ENCODE measurements at places on chromosomes 12 and 14. TPM values are rescaled to one million over a fixed set of nuclear protein-coding genes. Genes with fewer than 3 reads are reported as not detected.
A peak's percentile ranks its signal among the peaks of the same experiment; 100 is the strongest.

The CLEC4C gene
- not detected for polyA plus RNA-seq

The LAG3 gene
- polyA plus RNA-seq = 0.29 TPM

DNA sequence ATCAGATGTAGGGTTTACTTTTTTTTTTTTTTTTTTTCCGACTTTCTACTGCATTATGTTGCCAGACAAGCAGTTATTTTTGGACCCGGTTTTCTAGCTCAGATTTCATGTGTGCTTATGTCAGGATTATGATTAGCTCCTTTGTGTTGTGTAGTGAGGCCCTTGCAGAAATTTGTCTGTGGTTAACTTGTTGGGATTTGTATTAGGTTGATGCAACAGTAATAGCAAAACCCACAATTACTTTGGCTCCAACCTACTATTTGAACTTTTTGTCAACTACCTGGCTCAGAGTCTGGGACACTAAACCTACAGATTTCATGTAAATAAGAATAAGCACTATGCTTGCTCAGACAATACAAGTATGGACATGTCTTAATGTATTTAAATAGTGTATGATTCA lies 44.1 kb upstream of the KCNJ8 start:
- no peak for DNase-seq

- DNase-seq = no peak
Measured at GRCh38 chr14:29892327-29892726, 35.3 kb downstream of the PRKD1 start.

DNA sequence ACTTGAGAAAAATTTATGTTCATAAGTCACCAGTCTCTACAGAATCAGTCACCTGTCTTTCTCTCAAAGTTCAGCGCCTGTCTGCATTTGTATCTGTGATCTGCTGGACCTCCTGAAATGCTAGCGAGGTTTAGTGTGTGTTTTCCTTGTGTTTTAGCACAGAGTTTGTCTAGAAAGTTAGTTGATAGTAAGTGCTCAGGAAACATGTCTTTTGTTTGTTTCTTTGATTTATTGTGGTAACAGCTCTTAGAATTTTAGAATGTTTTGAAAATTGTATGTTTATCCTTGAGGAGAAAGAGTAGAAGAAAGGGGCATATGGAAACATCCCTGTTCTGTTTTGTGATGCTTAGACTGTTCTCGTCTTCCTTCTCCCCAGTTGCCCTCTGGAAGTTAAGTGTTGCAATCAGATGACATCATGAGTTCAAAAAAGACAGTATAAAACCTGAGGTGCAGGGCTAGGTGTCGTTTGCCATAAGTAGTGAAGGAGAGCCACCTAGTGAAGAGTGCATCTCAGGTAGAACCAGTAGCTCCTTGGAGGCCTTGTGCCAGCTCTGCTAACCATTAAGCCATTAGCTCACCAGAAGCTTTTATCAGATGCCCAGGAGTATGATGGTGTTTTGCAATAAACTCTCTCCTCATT lies 44.8 kb downstream of the FBXW8 start:
- DNase-seq = no peak

GRCh38 chr12:69570545-69571399 lies 14.5 kb upstream of the CCT2 start:
- peak; percentile 85 for DNase-seq

DNA sequence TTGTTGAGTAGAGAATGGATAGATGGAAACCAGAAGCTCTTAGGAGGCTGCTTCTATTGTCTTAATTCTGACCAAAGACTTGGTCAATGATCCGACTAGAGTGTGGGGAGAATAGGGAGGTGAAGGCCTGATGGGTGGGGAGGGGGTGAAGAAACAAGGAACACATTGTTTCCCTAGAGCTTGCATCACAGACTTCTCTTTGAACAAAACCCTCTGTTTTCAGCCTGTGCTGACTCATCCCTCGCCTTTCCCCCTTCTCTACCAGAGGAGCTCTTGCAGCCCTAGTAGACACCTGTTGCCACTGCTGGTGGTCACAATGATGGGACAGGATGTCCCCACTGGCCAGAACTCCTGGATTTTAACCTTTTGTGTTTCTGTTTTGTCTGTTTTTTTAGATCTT lies 46.8 kb upstream of the CISTR start:
- DNase-seq = no peak

DNA sequence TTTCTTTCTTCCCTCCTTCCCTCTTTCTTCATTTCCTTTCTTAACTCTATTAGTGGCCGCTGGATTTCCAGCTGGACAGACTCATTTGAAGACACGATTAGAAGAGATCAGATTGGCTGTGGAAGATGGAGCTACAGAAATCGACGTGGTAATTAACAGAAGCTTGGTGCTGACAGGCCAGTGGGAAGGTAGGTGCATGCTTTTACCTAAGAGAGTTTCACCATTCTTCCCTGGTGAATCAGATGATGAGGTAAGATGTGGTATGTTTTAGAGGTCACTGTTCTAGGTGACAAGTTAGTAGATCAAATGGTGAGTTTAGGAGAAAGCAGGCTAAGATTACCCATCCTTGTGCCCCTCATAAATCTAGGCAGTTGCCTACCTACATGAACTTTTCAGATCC lies 51.6 kb downstream of the DERA start:
- DNase-seq = no peak

GRCh38 chr14:71405676-71406075 lies 498.4 kb downstream of the PCNX1 start:
- no peak for DNase-seq

DNA sequence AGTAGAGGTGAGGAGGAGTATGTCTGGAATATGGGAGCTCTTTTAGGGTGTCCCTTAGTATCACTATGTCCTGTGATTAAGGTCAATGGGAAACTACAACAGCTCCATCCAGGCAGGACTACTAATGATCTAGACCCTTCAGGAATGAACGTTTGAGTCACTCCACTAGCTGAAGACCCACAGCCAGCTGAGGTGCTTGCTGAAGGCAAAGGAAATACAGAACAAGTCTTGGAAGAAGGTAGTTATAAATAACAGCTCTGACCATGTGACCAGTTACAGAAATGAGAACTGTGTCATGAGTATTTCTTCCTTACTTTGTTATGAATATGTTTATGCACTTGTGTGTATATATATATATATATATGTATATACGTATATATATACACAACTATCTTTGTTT lies 40.5 kb upstream of the USP44 start:
- DNase-seq = no peak

DNA sequence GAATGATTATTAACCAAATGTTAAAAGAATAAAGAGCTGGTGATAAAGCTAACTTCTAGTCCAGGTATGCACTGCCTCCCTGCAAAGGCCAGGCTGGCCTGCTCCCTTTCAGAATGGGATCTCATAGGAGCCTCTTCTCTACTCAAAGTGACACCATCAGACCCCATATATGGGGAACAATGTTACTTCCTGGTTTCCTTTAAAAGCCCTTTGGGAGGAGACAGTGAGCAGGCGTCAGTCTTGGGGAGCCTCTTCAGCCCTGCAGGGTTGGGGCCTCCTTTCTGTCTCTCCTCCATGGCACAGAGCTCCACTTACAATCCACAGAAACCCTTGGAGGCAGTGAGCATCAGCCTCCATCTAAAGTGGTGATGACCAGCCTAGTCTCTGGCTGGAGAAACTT lies 17.3 kb upstream of the GPRC5A start:
- DNase-seq = no peak

GRCh38 chr14:22978981-22979671 lies 3.2 kb downstream of the AJUBA start:
- DNase-seq = no peak

GRCh38 chr12:123961585-123962345 lies 10.9 kb downstream of the CCDC92 start:
- DNase-seq = no peak

DNA sequence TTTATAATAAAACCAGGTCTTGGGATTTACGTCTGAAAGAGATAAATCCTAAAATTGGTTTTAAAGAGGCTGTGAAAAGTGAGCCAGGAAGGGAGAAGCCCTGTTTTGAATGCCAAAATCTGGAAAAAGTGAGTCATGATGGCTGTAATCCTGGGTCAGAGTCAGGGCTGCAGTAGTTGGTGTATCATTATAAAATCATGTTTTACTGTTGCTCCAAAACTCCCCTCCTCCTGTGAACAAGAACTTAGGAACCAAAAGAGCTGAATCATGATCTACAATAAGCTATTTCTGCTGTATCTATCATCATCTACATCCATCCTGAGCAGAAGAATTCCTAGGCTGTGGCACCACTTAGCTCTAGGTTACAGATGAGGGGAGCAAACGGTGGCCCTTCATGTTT lies 79.3 kb downstream of the LMO3 start:
- DNase-seq = peak; percentile 21

DNA sequence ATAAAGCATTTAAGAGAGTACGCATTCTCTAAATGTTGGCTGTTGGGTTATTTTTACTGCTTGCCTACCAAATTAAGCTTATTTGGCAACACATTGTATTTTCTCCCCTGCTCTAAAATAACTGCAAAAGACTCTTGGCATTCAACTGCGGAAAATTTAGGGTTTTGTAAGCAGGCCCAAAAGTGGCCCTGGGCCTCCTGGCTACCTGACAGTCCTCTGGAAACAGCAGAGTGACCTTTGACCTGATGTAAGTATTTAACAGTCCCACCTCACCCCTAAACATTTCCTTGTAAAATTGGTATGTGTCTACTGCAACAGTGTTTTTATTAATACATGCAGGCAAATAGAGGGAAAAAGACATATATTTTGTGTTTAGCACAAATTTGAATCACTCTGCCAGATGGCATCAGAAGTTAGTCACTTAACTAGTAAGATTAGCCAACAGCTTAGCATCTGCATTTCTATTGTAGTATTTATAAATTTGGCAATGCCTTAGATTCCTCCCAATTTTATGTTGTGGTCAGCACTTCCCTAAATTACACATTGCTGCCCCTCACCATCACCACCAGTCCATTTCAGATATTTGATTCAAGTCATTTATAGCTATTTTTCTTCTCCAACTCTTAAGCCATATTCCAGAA lies 11.2 kb downstream of the LLPH start:
- DNase-seq = no peak

GRCh38 chr14:63046339-63047268 lies 1.3 kb upstream of the KCNH5 start:
- no peak for DNase-seq

- no peak for DNase-seq
Measured at GRCh38 chr14:87387806-87388205, 605.2 kb downstream of the GALC start.

GRCh38 chr12:2941524-2941923 lies 17.7 kb upstream of the TEAD4 start:
- no peak for DNase-seq

DNA sequence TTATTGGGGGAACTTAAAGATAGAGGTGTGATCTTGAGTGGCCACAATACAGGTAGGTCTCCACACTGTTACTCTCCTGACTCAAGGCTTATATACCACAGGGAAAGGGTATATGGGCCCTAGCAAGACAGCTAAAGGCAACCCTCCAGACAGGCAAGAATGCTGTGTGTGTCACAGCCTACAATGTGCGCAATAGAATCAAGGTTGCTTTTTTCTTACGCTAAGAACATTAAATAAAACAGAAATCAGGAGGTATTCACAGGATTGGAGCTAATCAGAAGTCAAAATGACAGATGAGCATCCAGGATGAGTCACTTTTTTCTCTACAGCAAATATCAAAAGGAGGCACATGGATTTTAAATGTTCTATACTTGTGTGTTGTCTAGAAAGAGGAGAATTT lies 1797.9 kb upstream of the SEL1L start:
- no peak for DNase-seq

DNA sequence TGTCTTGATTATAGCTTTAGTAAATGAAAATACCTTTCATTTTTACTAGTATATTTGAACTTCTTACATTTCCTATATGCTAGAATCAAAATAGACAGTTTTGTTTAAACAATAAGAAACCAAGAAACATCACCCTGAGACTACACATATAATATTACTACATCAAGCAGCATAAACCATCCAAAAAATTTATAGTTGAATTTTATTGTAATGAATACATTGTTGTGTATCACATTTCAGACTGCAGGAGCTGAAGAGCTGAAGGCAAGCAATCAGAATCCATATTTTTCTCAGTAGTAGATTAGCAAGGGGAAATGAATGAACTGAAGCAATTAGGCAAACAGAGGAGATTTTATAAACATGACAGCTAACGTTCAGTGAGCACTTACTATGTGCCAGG lies 379.2 kb downstream of the BTG1 start:
- DNase-seq = no peak
